ENCODE measurements at places on chromosomes 5 and 9. TPM values are rescaled to one million over a fixed set of nuclear protein-coding genes. Genes with fewer than 3 reads are reported as not detected.

CACNA1B gene
- total RNA-seq, result under 0.01 TPM

N4BP3 gene
- total RNA-seq, result 0.71 TPM

NRARP gene
- total RNA-seq, result 0.09 TPM

IL5 gene
- total RNA-seq, result not detected

SLC34A3 gene
- not detected for total RNA-seq

CYLC2 gene
- total RNA-seq, result not detected

PCDHGA8 gene
- 3.3 TPM for total RNA-seq

SLC6A19 gene
- total RNA-seq, result not detected

RBM18 gene
- total RNA-seq, result 8.0 TPM

BHMT gene
- not detected for total RNA-seq
